ENCODE measurements at places on chromosomes 13 and 19. TPM values are rescaled to one million over a fixed set of nuclear protein-coding genes. Genes with fewer than 3 reads are reported as not detected.

- no peak overlapping the region for H3K4me3 ChIP-seq
- H3K4me1 ChIP-seq: no peaks in the 10 kb centered on the region
- DNase-seq: no peak
- no peak overlapping the region for H3K27ac ChIP-seq
Observed at GRCh38 chr19:19151418-19151817, 13.1 kb upstream of the TMEM161A start.

DNA sequence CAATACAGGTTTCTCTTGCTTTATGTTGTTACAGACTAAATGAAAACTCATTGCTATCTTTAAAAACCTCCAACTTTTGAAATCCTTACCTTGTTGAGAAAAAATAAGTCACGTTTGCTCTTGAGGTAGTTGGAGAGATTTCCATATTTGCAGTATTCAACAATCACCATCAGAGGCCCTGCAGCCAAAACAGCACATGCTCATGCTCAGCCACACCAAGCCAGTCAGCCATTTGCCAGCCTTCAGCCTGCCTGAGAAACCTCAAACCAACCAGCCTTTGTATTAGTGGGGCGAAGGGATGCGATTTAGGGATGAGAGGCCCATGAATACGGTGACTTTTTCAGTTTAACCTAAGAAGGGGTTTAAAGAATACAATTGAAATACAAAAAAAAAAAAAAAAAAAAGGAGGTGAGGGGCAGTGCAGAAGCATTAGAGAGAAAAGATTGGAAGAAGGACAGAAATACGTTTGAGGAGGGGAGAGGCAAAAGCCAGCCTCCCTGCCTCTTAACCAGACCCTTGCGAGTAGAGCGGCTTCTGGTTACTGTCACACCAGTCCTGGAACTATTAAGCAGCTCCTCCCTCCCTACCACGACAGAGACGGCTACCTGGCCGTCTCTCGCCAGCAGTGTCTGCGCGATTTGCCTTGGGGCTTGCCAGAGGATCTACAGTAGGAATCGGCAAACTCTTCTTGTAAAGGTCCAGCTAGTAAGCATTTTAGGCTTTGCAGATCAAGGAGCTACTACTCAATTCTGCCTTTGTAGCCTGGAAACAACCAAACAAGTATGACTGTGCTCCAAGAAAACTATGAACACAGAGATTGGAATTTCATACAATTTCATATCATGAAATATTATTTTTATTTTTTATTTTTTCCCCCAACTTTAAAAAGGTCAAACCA lies 167.3 kb downstream of the FLT1 start:
- no peaks in the 10 kb centered on the region for H3K27me3 ChIP-seq
- no peak overlapping the region for H3K4me3 ChIP-seq
- no peaks in the 10 kb centered on the region for H3K36me3 ChIP-seq
- no peak for DNase-seq

ICAM4 gene
- total RNA-seq: 1.1 TPM

ACP5 gene
- total RNA-seq: 9.8 TPM
